HT1080 (cell line): ENCODE measurements at places on chromosomes 5 and 9. TPM values are rescaled to one million over a fixed set of nuclear protein-coding genes. Genes with fewer than 3 reads are reported as not detected.

NTNG2 gene
- total RNA-seq, result 1.1 and 2.6 TPM in 2 replicates

TEX53 gene
- total RNA-seq, result not detected in 2 replicates

PDZD2 gene
- 0.87 and 1.1 TPM in 2 replicates for total RNA-seq

DNA sequence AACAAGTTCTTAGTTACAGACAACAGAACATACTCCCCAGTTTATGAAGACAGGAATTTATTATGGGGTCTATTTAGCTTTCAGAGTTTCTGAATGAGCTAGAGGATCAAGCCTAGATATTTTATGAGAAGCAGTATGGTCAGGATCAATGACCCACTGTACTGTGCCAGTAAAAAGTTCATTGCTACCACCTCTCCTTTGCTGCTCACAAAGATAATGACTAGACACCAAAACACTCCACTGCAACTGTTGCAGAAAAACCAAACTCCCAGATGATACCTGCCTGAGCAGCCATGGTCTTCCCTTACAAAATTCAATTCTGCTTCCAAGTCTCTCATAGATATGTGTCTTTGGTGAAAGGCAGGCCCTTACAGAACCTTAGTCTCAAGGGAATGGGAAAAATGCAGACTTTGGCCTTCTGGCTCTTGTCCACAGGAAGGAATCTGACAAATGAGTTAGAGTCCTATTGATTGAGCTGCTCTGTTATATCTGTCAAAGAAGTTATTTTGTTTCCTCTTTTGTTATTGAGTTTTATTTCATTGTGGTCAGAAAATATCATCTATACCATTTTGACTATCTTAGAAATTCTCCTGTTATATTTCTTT lies 74.7 kb upstream of the RASGRF2 start:
- no peak for DNase-seq

DNA sequence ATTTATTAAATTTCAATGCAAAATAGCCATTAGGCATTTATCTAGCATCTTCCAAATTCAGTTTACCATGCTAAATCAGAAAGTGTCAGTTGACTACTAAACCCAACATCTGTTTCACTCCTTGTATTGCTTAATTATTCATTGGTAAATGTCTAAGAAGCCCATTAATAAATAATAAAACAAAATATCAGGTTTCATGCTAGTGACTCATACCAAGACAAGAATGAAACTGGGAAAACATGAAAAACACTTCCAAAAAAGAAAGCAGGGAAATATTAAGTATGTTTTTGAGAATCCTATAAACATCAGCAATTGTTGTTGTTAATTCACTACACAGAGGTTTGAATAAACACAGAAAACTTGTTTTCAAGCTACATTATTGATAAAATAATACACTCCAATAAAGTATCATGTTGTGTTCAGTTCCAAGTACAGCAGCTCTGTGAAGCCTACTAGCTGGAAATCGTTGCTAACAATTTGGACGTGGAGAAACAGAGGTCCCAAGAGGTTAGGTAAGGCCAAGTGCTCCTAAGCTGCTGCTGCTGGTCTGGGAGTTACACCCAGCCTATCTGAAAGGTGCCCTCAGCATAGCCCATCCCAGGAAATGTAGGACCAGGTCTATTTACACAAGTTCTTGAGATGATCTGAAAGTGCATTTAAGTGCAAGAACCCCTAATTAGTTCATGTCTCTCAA lies 78.8 kb downstream of the GNAQ start:
- peak; percentile 14 for DNase-seq

DNA sequence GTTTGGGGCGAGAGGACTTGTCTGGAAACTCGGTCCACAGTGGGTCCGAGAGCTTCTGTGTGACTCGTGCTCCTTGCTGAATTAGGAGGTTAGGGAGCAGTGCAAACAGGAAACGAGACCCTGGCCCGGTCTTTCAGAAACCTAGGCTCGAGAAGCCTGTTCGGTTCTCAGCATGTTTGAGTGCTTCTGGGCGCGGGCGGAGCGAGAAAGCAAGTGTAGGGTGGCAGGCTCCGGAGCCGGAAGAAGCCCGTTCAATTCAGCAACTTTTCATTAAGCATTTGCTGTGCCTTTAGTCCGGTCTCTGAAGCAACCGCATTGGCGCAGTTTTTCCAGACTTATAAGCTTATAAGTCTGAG lies 547 bp downstream of the CLTA start:
- DNase-seq, result no peak

DNA sequence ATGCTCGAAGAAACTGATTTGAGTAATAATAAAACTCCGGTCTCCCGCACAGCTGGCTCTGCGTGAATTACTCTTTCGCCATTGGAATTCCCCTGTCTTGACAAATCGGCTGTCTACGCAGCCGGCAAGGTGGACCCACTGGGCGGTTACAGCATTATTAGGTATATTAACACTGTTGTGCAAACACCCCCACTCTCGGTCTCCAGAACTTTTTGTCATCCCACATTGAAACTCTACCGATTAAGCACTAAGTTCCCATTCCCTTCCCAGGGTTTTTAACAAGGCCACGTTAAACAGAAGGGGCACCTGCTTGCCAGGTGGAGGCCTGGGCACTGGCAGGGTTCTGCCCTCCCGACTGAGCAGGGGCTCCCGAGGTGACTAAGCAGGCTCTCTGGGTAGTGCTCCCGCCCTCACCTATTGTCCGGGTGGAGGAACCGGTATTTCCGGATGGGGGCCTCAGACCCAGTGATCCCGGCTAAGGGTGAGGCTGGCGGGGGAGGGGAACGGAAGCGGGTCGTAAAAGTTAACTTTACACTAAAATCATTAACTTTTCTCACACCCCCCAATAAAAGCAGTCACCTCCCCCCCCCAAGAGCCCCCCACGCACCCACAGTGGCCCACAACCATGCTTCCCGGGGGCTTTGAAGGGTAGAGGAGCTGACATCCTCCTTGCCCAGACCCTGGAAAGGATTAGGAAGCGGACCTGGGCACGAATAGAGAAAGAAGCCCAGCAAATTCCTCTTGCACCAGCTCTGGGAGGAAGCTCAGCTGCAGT lies 53.5 kb upstream of the TJP2 start:
- DNase-seq, result no peak

GRCh38 chr9:107443786-107444185 lies 45.8 kb downstream of the KLF4 start:
- DNase-seq, result no peak

DNA sequence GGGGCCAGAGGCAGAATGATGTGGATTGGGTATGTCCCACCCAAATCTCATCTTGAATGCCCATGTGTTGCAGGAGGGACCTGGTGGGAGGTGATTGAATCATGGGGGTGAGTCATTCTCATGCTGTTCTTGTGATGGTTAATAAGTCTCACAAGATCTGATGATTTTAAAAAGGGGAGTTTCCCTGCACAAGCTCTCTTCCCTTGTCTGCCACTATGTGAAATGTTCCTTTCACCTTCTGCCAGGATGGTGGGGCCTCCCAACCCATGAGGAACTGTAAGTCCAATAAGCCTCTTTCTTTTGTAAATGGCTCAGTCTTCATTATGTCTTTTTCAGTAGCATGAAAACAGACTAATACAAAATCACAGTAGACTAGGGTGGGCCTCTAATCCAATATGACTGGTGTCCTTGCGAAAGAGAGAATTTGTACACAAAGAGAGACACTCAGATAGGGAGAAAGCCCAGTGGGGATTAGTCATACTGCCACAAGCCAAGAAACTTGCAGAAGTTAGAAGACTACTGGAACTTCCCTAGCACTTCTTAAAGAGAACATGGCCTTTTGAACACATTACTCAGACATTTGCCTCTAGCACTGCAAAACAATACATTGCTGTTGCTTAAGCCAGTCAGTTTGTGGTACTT lies 68.4 kb downstream of the ANXA1 start:
- peak; percentile 76 for DNase-seq
